ENCODE measurements at places on chromosomes 6 and 20.

GRCh38 chr6:1729750-1730140, 120.0 kb downstream of the FOXC1 start:
- DNase-seq: no peak

DNA sequence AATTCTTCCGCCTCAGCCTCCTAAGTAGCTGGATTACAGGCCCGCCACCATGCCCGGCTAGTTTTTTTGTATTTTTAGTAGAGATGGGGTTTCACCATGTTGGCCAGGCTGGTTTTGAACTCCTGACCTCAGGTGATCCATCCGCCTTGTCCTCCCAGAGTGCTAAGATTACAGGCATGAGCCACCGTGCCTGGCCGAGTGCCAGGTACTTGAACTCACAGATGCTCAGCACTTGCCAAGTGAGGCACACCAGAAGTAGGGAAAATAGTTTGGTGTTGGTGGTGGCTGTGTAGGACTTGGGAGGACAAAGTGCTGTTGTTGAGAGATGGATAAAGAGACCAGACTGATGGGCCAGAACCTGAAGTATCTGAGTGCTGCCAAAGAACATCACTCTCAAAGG, 40.0 kb upstream of the MBOAT1 start:
- no peak for DNase-seq

DNA sequence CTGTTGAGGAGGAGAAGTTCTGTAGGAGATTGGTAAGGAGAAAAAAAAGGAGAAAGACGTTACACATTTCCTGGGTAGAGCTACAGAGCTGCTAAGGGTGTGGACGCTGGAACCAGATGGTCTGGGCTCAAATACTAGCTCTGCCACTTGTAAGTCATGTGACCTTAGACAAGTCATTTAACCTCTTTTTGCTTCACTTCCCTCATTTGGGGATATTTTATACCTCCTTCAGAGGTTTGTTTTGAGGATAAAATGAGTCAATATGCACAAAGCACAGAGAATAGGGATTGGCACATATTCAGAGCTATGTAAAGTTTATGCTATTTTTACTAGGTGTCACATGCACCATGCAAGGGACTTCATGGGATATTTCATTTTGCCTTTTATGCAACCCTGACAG, 708.8 kb downstream of the DHX35 start:
- no peak for DNase-seq

DNA sequence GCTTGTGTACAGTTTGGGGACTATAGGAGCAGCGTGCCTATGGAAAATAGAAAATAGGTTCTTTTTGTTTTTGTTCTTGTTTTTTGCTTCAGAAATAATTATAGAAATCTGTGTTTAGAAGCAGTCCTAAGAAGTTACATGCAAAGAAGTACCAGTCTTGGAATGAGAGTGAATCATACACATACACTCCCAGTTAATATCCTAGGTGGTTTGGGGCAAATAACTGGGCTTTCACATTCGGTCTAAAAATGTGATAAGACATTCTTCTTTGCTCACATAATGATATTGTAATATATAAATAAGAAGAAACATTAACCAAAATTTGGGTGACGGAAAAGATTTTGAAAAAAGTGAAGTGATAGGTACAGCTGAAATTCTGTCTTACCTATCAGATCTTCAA, 61.0 kb downstream of the ENPP1 start:
- no peak for DNase-seq

- no peak for DNase-seq
These were observed 140.0 kb downstream of the ERMARD start for GRCh38 chr6:169891421-169891820.

- DNase-seq: no peak
These were observed 136.0 kb upstream of the TOP1 start for GRCh38 chr20:40892642-40893041.

GRCh38 chr20:61950641-61951071, 115.0 kb downstream of the TAF4 start:
- DNase-seq: no peak

DNA sequence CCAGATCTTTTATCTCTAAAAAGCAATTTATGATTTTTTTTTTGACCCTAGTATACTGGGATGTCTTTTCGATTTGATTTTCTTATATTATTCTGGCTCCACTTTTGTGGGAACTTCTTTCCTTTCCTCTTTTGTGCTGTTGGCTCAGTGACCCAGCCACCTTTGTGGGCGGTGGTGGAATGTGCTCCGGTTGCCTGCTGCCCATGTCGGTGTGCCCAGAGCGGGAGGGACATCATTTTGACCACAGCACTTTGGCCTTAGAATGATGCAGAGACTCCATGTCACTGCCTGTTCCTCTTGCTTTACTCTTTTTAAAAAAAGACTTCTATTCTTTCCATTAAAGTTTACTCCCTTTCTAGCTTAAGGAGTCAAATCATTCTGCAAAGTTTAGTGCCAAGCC, 198.0 kb downstream of the FARS2 start:
- DNase-seq: no peak

DNA sequence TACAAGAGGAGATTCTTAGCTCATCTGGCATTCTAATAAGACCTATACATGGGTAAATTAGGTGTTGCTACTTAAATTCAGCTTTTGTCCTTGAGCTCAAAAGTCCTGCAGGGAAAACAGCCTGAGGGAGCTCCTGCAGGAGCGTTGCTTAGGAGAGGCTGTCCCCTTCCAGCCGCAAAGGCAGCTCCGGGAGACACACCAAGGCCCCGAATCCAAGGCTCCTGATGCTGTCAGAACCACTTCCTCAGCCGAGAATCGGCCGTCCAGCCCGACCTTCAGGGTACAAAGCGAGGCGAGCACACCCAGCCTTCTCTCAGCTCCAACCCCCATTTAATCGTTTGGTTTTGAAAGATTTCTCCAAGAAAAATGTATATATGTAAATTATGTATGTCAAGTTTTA, 87.0 kb downstream of the DACT2 start:
- no peak for DNase-seq

GRCh38 chr6:39681674-39682121, 43.5 kb downstream of the KIF6 start:
- DNase-seq: no peak

GRCh38 chr6:110528101-110528929, 51.9 kb upstream of the SLC22A16 start:
- peak; percentile 7 for DNase-seq

DNA sequence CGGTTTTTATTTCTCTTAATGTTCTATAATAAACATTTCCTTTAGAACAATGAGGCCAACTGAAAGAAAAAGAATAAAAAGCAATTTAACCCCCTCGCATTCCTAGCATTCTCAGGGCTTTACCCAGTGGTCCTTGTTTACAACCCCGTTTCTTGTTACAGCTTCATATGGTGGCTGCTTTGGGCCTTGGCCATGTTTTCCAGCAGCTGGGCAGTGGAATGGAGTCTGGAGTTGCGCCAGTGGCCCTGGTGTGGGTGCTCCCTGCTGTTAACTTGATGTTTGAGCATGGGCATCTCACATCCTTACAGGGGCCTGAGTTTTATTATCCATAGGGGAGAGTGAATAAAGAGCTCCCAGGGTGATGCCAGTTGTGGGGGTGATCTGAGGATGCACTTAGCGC, 18.8 kb downstream of the EFCAB8 start:
- DNase-seq: no peak

GRCh38 chr6:105781248-105781647, 304.9 kb upstream of the PRDM1 start:
- no peak for DNase-seq

DNA sequence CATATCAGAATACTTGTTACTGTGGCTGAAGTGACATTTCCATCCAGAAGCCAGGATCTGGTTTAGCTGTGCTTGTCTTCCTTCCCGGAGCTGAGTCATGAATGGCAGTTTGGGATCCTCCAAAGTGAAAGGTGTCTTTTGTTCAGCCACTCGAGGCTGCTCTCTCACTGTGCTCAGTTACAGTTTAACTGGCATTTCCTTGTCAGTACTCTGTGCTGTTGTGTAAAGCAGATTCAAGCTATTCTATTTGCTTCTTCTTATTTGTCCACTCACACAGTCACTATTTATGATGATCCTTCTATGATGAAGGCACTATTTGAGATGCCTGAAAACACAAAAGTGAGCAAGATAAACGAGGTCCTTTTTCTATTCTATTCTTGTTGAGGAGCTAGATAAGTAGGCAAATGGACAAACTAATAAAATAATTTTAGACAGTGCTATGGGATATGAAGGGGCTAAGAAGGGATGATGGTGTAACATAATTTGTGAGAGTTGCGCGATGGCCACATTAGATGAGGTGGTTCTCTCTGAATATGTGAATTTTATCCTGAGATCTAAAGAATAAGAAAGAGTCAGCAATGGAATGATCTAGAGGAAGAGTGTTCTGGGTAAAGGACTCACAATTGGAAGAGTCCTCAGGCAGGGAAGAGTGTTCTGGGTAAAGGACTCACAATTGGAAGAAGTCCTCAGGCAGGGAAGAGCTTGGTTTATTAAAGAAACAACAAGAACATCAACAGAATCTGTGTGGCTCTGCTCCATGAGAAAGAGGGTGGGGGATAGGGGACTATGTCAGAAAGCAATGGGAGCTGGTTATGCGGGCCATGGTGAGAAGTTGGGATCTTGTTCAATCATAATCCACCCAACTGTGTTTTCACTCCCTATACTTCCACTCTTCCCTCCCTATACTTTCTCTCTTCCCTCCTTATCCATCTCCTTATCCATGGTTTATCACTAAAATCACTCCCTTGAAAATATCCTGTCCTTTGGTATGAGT, 40.1 kb downstream of the CYP24A1 start:
- DNase-seq: no peak

DNA sequence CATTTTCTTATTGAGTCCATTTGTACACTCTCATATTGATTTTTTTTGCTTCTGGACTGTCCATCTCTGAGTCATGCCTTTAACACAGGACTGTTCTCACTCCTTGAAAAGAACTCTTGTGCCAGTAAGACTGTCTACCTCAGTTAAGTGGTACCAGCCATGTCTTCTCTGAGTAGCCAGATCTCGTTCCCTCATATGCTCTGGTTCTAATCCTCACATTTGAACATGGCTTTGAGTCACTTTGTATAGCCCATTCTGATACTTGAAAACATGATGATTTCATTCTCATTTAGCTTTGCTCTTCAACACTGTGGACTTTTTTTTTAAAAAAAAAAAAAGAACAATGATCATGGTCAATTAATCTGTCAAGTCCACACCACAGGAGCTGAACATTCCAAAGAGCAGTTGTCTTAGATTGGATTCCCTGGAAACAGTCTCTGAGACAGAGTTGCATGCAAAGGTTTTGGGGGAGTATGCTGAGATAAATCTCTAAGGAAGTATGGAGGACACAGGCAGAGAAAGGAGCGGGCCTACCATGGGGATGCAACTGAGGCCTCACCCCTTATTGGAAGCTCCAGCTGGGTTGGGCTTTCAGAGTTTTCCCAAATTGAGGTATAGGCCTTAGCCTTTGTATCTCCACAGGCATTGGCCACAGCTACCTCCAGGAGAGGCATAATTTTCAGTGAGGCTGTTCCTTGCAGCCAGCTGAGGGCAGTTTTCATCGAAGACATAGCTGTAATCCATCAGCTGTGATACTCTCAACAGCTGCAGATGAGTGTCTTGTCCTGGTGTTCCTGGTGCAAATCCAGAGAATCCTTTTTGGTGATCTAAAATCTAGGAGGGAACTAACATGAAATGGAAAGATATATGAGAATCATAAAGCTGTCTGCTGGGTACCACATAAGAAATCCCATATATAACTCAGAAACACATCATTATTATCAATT, 6.0 kb upstream of the PTCHD4 start:
- DNase-seq: no peak

DNA sequence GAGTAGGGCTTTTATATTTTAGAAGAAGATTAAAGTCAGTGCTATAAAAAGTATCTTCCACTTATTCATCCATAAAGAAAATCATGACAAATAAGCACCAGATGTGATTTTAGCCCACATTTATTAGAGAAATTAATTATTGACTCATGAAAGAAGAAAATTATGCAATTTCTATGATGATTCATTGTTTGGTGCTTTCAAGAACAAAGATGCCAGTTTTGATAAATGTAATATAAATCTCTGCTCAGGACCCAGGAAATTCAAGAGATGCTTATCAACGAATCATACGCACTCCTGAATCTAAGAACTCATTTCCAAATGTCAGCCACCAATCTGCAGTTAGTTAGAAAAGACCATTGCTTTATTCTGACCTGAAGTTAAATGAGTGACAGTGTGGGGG, 211.4 kb downstream of the ARHGAP18 start:
- no peak for DNase-seq

- DNase-seq: no peak
These were observed 12.1 kb upstream of the TCF15 start for GRCh38 chr20:622161-622560.

DNA sequence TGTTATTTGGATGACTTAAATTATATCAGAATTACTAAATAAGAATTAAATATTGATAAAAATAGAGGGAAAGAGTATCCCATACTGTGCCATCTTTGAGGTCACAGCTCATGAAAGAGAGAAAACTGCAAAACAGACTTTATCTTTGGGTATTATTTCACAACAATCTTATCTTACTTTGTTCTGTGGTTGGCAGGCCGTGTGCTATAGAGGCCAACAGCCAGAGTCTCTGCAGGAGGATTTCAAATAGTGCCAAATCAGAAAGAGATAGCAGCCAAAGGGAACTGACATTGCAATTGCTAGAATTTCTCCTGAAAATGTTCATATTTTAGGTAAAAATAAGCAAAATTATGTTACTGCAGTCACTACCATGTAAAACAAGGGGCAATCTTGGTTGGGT, 354.2 kb downstream of the GRIK2 start:
- DNase-seq: no peak

- DNase-seq: no peak
These were observed 109.4 kb downstream of the TNFAIP3 start for GRCh38 chr6:137976430-137976829.

GRCh38 chr6:158255989-158256601, 56.2 kb upstream of the TULP4 start:
- no peak for DNase-seq

GRCh38 chr6:113219783-113220182, 637.4 kb upstream of the MARCKS start:
- DNase-seq: no peak

- no peak for DNase-seq
These were observed 405.7 kb downstream of the RFPL4B start for GRCh38 chr6:112752791-112753190.

GRCh38 chr6:9825526-9825925, 589.3 kb downstream of the TFAP2A start:
- DNase-seq: no peak
